ENCODE measurements at places on chromosomes 3 and 15.

DNA sequence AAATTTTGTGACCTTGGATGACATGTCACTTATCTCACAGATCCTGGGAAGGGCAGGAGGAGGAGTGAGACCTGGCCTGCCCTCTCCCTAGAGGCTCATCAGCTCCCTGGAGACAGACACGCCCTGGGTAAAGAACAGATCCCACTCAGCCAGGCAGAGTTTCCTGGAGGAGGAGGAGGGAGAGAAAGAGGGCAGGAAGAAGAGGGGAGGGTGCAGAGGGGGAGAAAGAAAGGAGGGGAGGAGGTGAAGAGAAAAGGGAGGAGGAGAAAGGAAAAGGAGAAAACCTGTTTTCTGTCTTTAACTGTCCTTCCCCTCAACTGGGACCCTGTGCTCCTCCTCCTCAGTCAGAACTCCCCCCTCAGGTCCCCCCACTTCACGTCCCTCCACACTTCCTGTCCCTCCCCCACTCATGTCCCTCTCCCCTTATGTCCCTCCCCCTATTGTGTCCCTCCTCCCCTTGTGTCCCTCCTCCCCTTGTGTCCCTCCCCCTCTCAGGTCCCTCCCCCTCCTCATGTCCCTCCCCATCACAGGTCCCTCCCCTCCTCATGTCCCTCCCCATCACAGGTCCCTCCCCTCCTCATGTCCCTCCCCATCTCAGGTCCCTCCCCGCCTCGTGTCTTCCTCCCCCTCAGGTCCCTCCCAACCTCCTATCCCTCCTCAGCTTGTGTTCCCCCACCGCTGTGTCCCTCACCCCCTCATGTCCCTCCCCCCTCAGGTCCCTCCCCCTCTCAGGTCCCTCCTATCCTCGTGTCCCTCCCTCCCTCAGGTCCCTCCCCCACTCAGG, 52.3 kb upstream of the CGNL1 start:
- DNase-seq = no peak

- DNase-seq = no peak
Measured at GRCh38 chr3:177283983-177284382, 86.7 kb upstream of the TBL1XR1 start.

DNA sequence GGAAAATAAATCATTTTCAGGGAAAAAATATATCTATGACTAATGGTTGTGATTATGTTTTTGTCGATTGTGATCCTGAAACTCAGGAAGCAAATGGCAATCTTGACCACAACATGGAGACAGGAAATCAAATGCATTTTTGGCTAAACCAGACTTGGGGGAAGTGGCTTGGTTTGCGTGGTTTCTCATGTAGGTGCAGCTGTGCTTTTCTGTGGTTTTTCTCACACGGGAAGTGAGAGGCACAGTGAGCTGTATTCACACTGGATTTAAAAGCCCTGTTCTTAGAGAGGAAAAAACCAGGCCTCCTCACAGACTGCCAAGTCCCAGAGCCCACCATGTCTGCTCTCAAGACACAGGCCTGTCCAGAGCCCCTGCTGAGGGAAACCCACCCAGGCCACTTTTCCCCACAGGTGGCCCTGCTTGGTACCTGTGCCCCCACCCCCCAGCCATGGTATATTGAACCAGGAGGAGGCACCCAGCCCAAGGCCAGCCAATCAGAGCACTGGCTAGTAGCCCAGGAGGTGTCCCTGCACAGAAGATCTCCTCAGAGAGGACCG, 46.1 kb downstream of the BTD start:
- no peak for DNase-seq

- DNase-seq = no peak
Measured at GRCh38 chr3:170852324-170852723, 17.7 kb downstream of the RPL22L1 start.

DNA sequence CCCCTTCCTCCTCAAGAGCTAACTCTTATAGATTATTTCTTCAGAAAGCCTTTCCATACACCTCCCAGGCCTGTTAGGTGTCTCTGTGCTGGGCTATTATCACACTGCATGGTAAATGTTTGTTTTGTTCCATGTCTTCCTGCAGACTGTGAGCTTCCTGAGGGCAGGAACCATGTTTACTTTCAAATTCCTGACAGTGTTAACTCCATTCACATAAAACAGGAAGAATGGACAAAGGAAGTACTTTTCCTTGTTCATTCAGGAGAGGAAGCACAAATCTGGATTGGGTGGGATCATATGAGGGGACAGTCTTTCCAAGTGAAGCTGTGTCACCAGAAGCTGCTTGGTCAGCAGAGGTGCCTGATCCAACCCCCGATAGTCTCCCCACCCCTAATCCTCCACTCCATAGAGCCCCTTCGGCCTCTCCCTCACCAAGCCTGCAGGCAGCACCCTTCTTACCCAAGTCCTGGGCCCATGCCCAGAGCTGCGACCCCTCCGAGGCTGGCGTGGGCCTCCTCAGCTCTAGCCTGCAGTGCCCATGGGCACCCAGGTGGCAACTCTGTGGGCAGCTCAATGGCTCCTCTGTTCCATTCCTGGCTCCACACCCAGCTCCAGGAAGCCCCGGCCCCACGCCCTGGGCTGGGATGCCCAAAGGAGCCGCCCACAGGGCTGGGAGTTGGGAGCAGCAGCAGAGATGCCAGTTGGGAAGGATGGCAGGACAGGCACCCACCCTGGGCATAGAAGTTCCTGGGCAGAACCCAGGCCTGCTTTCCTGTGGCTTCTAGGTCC, 6.9 kb downstream of the SHF start:
- DNase-seq = no peak

- no peak for DNase-seq
Measured at GRCh38 chr3:124385996-124386395, 344.3 kb upstream of the UMPS start.

Measured in anterior cingulate cortex (tissue), 58 donors.